ENCODE measurements at places on chromosomes 3 and 15.

- no peak for DNase-seq
Observed at GRCh38 chr3:122824465-122825381, 29.9 kb downstream of the SLC49A4 start.

GRCh38 chr3:3127432-3128010 lies 781 bp downstream of the TRNT1 start:
- no peak for DNase-seq

GRCh38 chr15:78263907-78264303 lies 457 bp upstream of the DNAJA4 start:
- peak; percentile 76 for DNase-seq

GRCh38 chr15:58393241-58393662 lies 38.5 kb upstream of the LIPC start:
- no peak for DNase-seq

DNA sequence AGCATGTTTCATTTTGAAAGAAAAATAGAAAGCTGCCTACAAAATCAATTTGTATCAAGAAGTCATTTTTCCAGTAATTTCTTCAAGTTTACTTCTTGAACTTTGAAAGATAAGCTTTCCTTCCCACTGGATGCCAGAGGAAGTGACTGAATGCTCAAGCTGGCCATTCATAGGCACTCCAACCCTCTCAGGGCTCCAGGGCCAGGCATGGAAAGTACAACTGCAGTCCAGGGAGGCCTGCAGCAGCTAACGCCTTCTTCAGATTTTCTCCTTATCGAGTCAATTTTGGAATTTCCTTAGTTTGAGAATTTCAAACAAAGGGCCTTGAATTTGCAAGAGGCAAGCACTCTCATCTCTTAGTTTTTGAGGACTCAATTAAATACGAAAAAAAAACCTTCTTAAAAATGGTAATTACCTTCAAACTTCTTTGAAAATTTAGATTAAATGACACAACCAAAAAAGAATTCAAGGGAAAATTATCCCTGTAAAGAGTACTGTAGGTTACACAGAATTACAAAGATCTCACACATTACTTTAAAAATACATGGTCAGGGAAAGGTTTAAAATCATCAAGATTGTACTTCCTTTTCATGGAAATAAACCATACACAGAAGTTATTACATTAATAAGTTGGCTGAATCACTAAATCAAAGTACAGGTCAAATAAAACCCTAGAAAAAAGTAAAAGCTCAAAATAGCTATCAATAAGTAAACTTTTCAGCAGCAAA lies 2.5 kb downstream of the UBP1 start:
- no peak for DNase-seq

DNA sequence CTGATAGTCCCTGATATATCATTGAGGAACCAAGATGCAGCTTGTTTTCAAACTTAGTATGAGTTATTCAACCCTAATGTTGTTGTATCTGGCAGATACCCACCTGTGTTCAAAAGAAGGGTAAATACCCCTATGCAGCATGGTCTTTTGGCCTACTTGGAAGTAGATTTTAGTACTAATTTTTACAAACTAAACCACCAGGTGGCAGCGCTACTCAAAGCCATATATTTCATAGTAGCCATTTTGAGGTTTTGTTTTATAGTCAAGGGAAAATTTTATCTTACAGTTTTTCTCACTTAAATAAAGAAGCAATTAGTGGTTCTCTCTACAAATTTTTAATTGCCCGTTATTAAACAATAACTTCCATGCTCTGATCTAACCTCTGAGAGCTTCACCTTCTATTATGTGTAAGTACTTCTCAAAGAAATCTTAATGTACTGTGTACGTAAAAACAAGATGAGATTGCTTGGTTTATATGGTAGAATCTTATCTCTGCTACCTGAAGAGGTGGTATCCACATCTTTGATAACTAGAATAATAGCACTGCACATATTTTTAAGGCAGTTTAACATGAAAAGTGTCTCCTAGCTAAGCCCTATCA lies 31.5 kb upstream of the MLF1 start:
- DNase-seq = peak; percentile 42

GRCh38 chr3:82082796-82083195 lies 321.4 kb upstream of the GBE1 start:
- no peak for DNase-seq

GRCh38 chr3:125367403-125368230 lies 7.5 kb downstream of the ZNF148 start:
- DNase-seq = no peak

DNA sequence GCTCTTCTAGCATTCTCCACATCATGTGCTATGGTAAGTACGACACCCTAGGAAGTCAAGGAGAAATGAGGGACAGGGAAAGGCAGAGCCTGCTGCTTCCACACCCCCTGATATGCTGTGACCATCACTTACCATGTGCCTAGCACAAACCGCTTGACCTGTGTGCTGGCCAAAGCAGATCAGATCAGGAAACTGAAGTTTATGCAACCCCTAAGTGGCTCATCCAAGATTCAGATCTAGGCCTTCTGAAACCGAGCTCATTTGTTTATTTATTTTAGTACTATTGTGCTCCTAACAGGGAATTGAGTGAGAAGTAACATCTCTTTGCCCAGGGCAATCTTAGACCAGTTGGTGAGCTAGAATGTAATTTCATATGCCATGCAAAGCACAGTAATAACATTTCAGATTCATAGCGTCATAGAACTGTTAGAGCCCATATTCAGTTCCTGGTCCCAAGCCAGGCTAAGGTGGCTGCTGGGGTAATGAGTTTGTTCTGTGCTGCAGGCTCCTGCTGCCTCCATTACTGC lies at the start of gene RTP2:
RTP2 (minus strand) TSS at position 51 of the 527 bp plus-strand sequence. CDS start 429 bp downstream, outside the sequence.
- no peak for DNase-seq

DNA sequence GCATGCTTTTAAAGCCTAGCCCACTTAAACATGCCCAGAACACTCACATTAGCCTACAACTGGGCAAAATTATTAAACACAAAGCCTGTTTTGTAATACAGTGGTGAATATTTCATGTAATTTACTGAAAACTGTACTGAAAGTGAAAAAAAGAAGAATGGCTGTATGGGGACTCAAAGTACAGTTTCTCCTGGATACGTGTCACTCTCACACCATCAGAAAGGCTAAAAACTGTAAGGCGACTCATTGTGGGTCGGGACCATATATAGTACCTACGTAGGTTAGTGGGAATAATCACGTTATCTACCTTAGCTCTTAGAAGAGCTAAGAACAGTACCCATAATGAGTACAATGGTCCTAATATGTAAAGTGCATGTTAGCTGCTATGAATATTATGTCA lies 80.2 kb upstream of the SPATA12 start:
- no peak for DNase-seq

- DNase-seq = peak; percentile 56
Observed at GRCh38 chr3:54356261-54357045, 234.1 kb downstream of the CACNA2D3 start.

- no peak for DNase-seq
Observed at GRCh38 chr3:133023362-133023761, 14.8 kb upstream of the TMEM108 start.

- no peak for DNase-seq
Observed at GRCh38 chr3:29026286-29026685, 254.6 kb upstream of the RBMS3 start.

DNA sequence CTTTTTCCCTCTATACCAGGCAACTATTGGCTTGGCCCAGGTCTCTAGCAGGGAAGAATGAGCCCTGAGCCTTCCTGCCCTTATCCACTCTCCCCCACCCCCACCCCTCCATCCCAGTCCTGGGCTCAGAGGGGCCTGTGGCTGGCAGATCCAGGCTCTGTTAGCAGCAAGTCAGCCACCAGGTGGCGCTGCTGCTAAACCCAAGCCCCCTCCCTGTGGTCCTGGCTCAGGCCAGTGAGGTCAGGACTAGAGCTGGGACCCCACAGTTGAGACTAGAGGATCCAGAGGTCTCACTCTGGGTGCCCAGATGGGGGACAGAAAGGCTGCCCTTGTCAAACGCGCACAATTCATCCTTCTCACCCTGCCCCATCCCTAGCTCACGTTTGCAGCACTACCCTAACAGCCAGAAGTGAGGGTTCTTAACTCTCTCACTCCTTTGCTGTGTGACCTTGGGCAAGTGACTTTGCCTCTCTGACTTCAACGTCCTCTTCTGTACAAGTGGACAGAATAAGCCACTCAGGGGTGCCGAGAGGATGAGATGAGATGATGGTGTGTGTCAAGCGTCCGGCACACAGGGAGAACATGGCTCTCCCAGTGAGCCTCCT lies 46.8 kb upstream of the SLC6A1 start:
- DNase-seq = peak; percentile 88

- no peak for DNase-seq
Observed at GRCh38 chr15:91465086-91465485, 365.0 kb downstream of the SV2B start.

- no peak for DNase-seq
Observed at GRCh38 chr15:83210619-83211018, 3.0 kb upstream of the HDGFL3 start.

- no peak for DNase-seq
Observed at GRCh38 chr15:100202309-100202960, 139.3 kb downstream of the ADAMTS17 start.

DNA sequence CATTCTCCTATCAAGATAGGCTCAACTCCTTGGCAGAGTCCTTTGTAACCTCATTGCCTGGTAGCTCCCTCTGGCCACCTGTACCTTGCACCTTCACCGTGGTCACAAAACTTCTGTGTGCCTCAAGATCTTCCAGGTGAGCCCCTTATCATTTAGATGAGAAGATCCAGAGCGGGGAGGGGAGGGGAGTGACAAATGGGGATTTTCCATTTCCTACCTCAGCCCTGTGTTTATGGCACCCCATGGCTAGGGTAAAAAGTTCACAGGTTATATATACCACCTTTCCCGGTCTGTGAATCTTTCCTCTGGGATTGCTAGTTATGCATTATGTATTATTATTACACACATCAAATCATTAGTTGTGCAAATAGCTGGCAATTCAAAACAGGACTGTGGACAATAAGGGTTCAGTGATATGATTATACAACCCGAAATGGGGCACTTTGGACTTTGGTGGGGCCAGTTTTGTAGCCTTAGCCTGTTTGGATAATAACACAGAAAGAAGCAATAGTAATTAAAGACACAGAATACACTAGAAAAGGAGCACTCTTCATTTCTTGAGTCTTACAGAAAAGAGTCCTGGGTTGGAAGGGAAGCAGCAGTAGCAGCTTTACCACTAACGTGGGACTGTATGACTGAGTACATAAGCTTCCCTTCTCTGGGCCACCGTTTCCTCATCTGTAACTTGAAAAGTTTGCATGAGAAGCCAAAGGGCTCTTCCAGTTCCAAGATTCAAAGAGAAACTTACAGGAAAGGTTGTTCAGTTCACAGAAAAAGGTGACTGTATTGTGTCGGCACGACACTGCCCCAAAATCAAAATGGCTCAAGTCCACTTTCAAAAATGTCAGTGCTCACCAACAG lies 7.1 kb downstream of the TLE3 start:
- DNase-seq = no peak

GRCh38 chr15:50358845-50359244 lies 3.8 kb upstream of the GABPB1 start:
- DNase-seq = no peak

GRCh38 chr3:112642912-112643506 lies 2.1 kb upstream of the CCDC80 start:
- peak; percentile 90 for DNase-seq

- DNase-seq = no peak
Observed at GRCh38 chr15:60381148-60381788, 16.5 kb downstream of the ANXA2 start.

- DNase-seq = no peak
Observed at GRCh38 chr15:56794165-56794552, 60.9 kb upstream of the ZNF280D start.

- no peak for DNase-seq
Observed at GRCh38 chr15:70967646-70968045, 75.0 kb downstream of the LRRC49 start.

DNA sequence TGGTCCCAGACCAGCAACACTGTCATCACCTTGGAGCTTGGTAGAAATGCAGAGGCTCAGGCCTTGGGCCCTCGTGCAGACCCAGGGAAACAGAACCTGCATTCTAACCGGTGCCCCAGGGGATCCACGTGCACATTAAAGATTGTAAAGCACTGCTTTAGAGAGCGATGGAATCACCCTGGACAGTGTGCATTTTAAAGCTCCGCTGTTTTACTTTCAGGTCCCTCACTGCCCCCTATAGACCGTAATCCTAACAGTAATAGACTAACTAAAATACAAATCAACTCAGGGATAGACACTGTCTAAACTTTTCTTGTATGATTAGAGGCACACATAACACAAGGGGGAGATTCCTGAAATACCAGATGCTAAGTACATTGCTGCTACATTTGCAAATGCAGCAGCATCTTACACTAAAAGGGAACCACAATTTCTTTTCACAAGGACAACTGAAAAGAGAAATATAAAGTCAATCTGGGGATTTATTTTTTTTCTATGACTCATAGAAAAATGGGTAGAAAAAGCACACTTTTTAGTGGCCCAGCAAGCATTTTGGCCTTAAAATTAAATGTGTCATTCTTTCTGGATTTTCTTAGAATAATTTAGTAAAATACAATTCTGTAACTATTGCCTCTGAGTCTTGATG lies 10.5 kb upstream of the SH3GL3 start:
- no peak for DNase-seq

DNA sequence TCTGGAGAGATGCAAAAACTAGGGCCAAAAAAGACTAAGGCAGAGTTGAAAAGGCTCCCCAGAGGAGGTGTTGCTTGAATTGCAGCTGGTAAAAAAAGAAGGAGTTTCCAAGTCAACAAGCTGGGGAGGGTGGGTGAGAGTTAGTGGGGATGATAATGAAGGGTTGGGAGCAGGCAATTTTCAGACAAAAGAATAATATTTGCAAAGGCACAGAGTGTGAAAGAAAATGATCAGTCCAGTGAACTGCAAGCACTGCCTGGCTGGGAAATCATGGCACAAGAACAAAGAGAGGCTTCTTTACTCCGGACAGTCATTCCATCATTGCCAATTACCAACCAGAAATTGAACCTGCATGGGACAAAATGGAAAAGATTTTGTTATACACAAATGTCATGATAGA lies 42.2 kb downstream of the C3orf85 start:
- DNase-seq = no peak

- no peak for DNase-seq
Observed at GRCh38 chr3:50637011-50637410, 20.1 kb downstream of the MAPKAPK3 start.

DNA sequence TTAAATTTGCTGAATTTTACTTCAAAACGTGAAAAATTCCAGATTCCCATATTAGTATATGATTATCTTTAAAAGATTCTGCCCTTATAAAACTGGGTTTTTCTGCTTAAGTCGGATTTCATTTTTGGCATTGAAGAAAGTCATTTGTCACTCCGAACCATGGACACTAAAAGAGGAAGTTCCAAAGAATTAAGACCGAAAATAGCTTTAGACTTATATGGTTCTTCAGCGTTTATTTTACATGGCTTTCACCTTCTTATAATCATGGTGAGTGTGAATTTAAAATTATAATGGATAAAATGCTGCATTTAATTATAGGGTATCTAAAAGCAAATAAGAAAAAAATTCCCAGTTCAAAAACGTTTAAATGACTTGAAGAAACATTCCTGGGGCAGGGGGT lies 1.0 kb downstream of the C3orf38 start:
- DNase-seq = no peak

GRCh38 chr3:21436835-21437234 lies 314.2 kb downstream of the ZNF385D start:
- no peak for DNase-seq
